ENCODE measurements at places on chromosomes 5 and 9.
A peak's percentile ranks its signal among the peaks of the same experiment; 100 is the strongest.

GRCh38 chr5:104734046-104734445 is 1171.5 kb upstream of the NUDT12 start:
- peak; percentile 30 for DNase-seq

GRCh38 chr5:96563816-96564215 is 98.4 kb upstream of the CAST start:
- no peak for DNase-seq

- DNase-seq: peak; percentile 55
Measured at GRCh38 chr5:107558823-107559375, 111.8 kb downstream of the EFNA5 start.

DNA sequence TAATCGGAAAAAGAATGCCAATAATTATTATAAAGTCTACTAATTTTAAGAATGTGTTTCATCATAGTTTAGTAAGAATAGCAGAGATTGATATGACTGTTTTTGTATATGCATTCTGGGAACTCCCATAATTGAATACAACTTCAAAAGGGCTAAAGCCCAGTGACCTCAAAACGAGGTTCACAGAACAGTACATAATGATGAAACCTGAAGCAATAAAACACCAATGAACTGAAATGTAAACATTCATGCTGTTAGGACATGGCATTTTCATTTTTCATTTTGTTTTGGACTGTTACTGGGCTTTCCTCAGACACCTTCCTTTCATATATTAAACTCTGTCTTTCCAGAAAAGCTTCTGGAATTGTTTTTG is 684 bp upstream of the JMY start:
- DNase-seq: no peak

Data from mesendoderm (in vitro differentiated cells).